ENCODE measurements at places on chromosomes 7 and 10. TPM values are rescaled to one million over a fixed set of nuclear protein-coding genes. Genes with fewer than 3 reads are reported as not detected.

The UCMA gene
- total RNA-seq = not detected

The NRCAM gene
- total RNA-seq = 0.83 TPM

The TAS2R40 gene
- not detected for total RNA-seq

The PON1 gene
- not detected for total RNA-seq

The ADCY1 gene
- 0.18 TPM for total RNA-seq

DNA sequence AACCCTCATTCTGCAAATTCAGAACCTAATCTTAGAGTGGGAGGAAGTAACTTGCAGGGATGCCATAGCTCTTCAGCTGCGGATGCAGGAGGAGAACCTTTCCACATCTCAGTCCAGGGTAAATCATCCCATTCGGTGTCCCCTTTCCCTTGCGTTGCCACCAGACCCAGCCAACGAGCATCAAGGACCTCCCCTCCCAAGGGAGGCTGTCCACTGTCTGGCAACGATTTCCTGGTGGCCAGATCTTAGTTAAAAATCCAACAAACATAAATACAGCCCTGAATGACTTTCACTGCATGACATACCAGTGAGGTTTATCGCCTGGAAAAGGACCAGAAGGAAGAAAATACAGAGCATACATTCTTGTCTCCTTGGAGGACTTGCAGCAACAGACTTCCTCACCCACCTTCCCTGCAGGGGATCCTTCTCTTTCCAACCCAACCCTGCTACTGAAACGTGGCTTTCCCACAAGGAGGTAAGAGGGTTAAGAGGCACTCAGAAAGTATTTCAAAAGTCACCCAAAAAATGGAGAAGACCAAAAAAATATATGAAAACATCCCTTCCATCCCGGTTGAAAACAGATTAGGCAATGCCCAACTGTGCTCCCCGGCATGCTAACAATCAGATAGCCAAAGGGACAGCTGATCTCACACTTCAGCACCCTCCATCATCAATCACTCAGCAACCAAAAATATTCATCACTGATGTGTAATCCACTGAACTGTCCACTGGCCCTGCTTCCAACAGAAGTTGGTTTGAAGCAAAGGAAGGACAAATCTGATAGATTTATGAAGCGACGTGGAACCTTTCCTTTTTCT lies 206.6 kb downstream of the TNS3 start:
- peak; percentile 76 for DNase-seq

The KCND2 gene
- total RNA-seq = under 0.01 TPM

The ANKRD7 gene
- total RNA-seq = 0.18 TPM

- no peak for DNase-seq
Measured at GRCh38 chr7:96959135-96959534, 46.2 kb upstream of the DLX6 start.

GRCh38 chr7:81871606-81872265 lies 101.9 kb upstream of the HGF start:
- no peak for DNase-seq
